GOT3 (cell line): ENCODE measurements at places on chromosomes 3 and 15.

GRCh38 chr15:66007663-66008262 lies 138.5 kb downstream of the RAB11A start:
- DNase-seq: no peak

- DNase-seq: no peak
These were observed 167.3 kb downstream of the NECTIN3 start for GRCh38 chr3:111238885-111239284.

- no peak for DNase-seq
These were observed 163.3 kb downstream of the OR4M2 start for GRCh38 chr15:22243440-22244130.

- no peak for DNase-seq
These were observed 18.2 kb upstream of the PLCL2 start for GRCh38 chr3:16866571-16866970.

DNA sequence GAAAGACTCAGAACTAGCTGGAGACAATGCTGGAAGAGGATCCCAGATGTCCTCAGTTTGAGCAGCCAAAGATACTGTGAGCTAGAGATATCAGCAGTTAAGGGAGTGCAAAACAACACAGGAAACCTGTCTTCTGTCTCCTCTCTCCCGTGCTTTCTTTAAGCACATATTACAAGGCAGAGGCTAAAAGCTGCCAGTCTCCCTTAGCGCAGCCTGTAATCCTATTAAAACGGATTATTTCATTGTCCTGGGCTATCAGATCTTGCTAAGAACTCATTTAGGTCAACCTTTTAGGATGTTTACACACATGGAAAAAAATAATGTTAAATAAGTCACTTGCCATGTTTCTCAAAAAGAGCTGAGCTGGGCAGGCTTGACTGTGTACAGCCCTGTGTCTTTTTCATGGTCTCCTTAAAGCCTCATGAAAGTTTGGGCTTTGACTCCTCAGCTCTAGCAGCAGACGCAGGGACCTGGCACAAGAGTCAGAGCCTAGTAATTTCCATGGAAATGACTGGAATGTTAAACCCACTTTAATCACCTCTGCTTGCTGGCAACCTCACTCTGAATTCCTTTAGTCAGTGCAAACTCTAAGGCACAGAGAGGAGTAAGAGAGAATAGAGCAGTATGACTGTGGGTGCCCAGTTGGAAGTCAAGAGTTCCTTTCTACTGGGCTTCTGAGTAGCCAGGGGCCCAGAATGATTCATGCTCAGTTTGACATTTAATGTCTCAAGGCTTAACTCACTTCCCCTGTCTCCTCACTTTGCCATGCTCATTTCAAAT lies 491.9 kb downstream of the NTRK3 start:
- no peak for DNase-seq

DNA sequence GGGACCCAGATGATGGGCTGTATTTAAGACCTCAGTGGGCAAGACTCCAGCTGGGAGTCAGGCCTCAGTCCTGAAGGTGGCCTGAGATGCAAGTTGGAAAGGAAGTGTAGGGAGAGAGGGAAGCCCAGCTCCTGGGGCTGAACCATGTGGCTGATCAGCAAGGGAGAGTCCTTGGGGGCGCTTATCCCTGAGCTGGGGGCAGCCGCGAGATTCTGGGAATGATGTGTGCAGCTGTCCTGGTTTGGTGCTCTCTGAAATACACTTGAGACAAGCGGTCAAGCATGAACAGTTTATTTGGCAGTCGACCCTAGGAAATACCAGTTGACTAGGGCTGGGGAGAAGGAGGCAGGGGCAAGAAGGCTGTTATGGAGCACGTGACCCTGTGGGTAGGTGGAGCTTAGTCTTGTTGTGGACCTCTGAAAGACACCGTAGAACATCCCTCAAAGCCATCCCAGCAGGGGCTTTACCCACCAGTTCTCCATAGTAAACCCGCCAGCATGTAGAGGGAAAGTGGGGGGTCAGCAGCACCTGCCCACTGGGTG lies 41.8 kb upstream of the SLC6A11 start:
- no peak for DNase-seq

DNA sequence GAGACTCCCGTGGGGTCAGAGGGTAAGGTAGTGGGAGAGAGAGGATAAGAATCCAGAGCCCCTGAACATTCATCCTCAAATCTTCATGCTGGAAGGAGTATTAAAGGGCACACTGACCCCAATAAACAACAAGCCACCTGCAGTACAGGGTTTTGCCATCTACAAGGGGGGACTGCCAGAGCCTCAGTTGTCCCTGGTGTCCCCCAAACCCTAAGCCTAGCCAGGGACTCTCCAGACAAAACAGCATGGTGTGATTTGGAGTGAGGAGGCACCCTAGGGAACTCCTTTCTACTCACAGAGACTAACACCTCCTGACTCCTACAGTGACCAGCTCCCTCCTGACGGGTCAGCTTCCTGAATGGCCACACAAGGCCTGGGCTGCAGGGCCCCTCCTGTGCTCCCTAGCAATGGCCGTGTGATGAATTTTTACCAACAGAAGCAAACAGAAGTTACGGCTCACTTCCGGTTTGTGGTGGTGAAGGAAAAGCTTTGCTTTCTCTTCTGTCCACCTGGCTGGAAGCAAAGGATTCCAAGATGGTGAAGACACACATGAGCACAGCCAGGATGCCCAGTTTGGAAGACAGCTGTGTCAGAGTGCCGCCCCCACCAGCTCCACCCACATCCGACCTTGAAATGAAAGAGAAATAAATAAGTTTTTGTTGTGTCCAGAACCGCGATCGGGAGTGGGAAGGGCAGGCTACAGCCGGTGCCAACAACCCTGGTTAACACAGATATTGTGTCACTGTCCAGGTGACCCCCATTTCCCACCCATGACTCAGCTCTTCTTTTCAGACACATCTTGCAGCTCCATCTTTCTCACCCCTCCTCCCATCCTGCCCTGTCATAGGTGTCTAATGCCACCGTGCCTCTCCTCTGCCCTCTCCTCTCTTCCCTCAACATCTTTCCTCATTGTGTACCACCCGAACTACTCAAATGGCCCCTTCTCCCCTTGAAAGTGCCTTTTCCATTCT lies 69.6 kb upstream of the ATP13A3 start:
- no peak for DNase-seq

GRCh38 chr3:177936721-177937120 lies 599.5 kb upstream of the KCNMB2 start:
- no peak for DNase-seq

GRCh38 chr15:32887090-32887489 lies 169.3 kb downstream of the GREM1 start:
- DNase-seq: no peak

DNA sequence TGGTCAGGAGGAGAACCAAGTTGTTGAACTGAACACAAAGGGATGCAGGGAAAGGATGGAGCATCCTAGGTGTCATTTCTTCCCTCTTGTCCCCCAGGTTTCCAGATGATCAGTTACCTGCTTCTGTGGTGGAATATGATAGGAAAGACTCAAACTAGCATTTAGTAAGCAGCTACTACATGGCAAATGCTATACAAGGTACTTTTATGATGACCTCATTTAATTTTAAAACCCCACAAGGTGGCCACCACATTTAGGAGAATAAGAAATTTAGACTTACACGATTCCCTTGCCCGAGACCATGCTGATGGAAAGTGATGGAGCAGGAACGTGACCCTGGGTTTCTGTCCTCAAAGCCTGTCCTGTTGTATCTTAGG lies 40.9 kb downstream of the CCR4 start:
- no peak for DNase-seq

DNA sequence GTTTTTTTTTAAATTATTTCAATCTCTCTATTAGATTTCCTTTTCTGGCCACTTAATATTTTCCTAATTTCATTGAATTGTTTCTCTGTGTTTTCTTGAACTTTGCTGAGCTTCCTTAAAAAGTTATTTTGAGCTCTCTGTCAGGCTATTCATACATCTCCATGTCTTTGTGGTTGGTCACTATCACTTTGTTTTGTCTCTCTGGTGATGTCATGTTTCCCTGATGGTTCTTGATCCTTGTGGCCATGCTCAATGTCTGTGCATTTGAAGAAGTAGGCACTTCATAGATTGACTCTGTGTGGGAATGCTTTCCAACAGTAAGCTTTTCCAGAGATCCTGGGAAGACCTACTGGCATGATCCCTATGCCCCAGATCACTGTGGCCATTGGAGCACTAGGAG lies 18.6 kb downstream of the CD200R1 start:
- no peak for DNase-seq

DNA sequence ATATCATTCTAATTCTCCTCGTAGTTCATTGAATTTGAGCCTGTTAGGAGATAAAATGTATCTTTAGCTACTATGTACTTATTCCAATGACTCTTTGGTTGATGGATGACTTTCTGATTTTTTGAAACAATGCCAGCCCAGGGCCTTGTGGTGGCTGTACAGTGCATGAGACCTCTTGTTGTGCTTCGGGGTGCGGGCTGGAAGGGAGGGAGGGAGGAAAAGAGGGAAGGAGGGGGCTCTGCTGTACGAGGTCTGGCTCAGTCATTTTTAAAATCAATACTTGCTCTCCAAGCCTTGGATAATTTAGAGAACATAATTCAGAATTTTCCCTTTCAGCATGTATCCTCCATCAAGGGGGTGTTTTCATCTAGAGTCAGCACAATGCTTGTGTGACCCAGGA lies 399.7 kb upstream of the ONECUT1 start:
- no peak for DNase-seq

GRCh38 chr15:81084716-81085115 lies 49.4 kb upstream of the CFAP161 start:
- no peak for DNase-seq

DNA sequence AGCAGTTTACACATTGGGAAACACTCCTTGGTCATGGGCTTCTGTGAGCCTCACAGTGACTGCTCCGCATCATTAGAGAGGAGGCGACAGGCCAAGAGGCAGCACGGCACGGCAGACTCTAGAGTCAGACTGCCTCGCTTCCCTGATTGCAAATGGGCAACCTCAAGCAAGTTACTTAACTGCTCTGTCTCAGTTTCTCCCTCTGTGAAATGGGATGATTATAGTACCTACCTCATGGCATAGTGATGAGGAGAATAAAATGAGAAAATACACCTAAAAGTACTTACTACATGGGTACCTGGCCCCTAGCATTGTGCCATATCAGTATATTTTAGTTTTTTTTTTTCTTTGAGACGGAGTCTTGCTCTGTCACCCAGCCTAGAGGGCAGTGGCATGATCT lies 4.0 kb upstream of the RCCD1 start:
- no peak for DNase-seq

GRCh38 chr15:71387810-71388209 lies 272.5 kb downstream of the THSD4 start:
- DNase-seq: no peak

GRCh38 chr3:179224584-179224983 lies 26.3 kb downstream of the KCNMB3 start:
- DNase-seq: no peak

DNA sequence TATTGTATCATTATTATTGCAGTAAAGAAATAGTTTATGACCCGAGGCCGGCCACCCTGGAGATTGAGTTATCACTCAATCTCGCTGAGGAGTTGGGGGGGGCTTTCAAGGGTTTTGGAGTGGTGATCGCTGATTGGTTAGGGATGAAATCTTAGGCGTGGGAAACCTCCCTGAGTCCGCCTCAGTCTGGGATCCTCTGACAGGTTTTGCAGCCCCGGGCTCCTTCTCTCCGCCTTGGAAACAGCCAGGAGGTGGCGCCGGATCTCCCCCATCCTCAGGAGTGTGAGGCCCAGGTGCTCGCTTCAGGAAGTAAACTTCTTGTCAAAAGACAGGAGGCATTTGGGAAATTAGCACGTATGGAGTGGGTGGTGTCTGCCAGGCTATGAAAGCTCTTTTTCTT lies 41.1 kb upstream of the SEC61A1 start:
- no peak for DNase-seq

- DNase-seq: no peak
These were observed 801 bp upstream of the NGRN start for GRCh38 chr15:90264671-90265070.

DNA sequence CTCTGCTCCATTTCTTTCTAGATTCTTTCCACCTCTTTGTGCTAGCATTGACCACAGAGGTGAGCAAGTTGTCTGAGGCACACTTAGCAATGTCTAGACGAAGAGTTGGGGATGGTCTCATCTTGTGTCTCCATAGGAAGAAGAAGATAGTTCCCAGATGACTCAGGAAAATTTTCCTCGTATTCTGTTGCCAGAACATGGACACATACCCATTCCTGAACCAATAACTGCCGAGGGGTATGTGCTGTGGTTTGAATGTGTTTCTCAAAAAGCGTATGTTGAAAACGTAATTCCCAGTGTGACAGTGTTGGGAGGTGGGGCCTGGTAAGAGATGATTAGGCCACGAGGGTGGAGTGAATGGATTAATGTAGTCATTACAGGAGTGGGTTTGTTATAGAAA lies 107.5 kb upstream of the GALNT15 start:
- DNase-seq: no peak

DNA sequence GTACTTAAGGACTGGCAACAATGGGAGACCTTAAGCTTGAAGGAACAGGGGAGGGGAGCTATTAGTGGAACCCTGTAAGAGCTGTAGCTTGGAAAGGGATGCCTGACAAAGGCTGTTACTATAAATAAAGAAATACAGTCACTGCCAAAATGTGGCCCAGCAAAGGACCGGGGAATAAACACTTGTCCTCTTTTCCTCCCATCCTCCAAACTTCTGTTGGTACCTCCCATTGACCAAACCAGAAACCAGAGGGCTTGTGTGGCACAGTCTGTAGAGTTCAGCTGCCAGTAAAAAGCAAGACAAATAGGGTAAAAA lies 25.1 kb upstream of the TCF12 start:
- no peak for DNase-seq

DNA sequence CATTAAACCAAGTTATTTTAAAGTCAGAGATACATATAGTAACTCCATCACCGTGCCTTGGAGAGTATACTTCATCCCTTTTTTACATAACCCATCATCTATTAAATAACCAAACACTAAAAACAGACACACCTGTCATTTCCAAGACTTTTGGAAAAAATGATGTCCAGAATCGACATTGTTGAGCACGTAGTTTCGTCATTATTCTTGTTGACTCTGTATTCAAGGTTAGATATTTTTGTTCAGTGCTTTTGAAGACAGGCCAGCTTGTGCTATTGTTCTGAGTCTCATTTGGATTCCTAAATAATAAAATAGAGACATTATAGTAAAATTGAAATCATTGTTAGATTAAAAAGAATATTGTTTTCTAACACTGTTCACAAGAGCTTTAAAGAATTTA lies 51.2 kb downstream of the BCHE start:
- no peak for DNase-seq

DNA sequence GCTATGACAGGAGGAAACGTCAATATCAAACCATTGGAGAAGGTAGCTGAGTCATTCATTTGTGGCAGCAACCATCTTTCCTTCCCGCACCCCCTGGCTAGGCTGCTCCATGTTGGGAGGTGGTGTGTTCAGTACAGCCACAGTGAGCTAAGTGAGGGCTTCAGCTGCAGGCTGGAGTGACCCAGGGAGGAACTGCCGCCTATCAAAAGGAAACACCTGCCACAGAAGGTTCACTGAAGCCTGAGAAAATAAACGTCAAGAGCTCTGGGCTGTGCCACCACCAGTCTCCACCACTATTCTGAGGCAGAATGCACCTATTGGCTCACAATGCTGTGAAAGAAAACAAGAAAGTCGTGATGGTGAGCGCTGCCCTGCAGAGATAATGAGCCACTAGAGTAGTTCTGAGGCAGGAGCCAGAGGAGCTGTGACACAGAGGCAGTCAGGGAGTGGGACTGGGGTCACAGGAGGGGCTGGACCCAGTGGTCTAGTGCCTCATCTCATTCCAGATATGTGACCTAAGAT lies 34.8 kb upstream of the CD47 start:
- DNase-seq: no peak

- no peak for DNase-seq
These were observed 20.0 kb upstream of the CHD2 start for GRCh38 chr15:92879949-92880725.
